ENCODE measurements at places on chromosomes 5 and 9.

DNA sequence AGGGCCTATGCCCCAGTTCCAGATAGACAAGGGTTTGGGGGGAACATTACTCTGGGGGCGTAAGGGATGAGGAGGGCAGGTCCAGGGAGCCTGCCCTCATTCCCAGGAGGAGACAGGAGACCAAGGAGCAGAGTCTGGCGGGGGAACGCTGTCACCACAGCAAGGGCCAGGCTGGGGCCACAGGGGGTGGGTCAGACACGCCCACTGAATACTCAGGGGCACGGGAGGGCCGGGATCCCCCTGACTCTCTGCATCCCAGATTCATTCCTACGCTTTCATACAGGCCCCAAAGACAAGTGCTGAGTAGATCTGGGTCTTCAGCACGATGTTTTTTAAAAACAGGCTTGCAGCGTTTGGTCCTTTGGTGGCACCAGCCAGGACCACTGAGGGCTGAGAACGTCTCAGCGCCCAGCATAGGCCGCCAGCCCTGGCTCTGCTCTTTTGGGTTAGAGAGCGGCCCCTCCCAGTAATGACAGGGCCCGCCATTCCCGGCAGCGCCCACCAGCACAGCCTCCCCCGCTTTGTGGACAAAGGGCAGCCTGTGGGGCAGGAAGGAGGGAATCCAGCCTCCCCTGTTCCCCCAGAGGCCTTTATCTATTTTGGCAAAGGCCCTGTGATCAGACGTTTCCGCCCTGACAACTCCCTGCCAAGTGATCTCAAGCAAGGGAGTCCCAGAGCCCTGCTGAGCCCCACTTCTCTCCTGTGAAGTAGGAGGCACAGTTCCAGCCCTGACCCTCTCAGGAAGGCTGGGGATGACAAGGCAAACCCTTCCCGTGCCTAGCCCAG is 24.9 kb downstream of the NEK6 start:
- no peaks in the 10 kb centered on the region for H3K36me3 ChIP-seq
- peak overlapping the region; percentile 75 for H3K27ac ChIP-seq
- no peak overlapping the region for H3K4me3 ChIP-seq
- no peak for DNase-seq
- no peaks in the 10 kb centered on the region for H3K27me3 ChIP-seq
- H3K4me1 ChIP-seq: peaks cover 15% of the 10 kb centered on the region

GRCh38 chr9:113687680-113688371 is 188.3 kb upstream of the ZNF618 start:
- H3K27ac ChIP-seq: no peak overlapping the region
- H3K27me3 ChIP-seq: peaks cover 9% of the 10 kb centered on the region
- no peak overlapping the region for H3K4me3 ChIP-seq
- no peaks in the 10 kb centered on the region for H3K36me3 ChIP-seq
- no peak for DNase-seq

DNA sequence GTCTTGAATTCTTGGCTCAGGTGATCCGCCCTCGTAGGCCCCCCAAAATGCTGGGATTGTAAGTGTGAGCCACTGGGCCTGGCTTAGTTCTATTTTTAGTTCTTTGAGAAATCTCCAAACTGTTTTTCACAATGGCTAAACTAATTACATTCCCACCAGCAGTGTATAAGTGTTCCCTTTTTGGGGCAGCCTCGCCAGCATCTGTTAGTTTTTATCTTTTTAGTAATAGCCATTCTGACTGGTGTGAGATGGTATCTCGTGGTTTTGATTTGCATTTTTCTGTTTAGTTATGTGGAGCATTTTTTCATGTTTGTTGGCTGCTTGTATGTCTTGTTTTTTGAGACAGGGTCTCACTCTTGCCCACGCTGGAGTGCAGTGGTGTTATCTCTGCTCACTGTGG is 28.2 kb downstream of the CNOT6 start:
- H3K4me1 ChIP-seq: peaks cover 49% of the 10 kb centered on the region
- H3K27me3 ChIP-seq: no peaks in the 10 kb centered on the region
- H3K27ac ChIP-seq: no peak overlapping the region
- DNase-seq: no peak
- H3K36me3 ChIP-seq: no peaks in the 10 kb centered on the region

DNA sequence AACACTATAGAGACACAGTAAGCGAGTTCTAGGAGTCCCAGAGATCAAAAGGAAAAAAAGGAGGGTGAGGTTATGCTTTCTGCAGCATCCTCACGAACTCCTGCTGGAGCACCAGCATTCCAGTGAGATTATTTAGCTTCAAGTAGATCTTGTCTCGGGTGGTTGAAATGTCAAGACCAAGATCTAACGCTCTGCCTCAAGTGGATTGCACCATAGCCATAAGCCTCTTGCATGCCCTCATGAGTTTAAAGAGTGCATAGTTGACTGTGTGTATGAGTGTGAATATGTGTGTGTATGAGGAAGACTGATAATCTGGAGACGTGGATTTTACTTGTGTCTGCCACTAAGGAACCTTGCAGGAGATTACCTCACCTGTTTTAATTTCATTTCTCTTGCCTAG is 335.3 kb upstream of the ADAMTSL1 start:
- no peak overlapping the region for H3K4me3 ChIP-seq
- no peaks in the 10 kb centered on the region for H3K4me1 ChIP-seq
- no peak overlapping the region for H3K27ac ChIP-seq
- DNase-seq: no peak
- H3K27me3 ChIP-seq: no peaks in the 10 kb centered on the region
- H3K36me3 ChIP-seq: no peaks in the 10 kb centered on the region

- DNase-seq: no peak
- peaks cover 16% of the 10 kb centered on the region for H3K4me1 ChIP-seq
- H3K27ac ChIP-seq: no peak overlapping the region
Measured at GRCh38 chr9:33125461-33125860, 41.7 kb downstream of the B4GALT1 start.

DNA sequence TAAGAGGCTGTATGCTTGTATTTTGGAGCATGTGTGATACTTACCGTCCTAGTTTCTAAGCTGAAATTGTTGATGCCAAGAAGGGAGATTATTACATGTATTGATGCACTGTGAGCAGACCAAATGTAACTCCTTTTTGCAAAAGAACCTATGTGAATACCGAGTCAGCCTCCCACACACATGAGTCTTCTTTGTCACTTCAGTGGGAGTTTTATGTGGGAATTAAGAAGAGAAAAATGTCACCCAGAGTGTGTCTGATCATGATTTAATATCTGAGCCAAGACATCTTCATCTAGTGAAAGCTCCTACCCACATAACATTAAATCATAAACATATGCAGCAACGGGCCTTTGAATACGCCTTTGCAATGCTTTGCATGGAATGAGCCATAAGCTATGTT is 380.3 kb upstream of the ACTBL2 start:
- no peaks in the 10 kb centered on the region for H3K4me1 ChIP-seq
- no peak for DNase-seq
- no peaks in the 10 kb centered on the region for H3K27me3 ChIP-seq

DNA sequence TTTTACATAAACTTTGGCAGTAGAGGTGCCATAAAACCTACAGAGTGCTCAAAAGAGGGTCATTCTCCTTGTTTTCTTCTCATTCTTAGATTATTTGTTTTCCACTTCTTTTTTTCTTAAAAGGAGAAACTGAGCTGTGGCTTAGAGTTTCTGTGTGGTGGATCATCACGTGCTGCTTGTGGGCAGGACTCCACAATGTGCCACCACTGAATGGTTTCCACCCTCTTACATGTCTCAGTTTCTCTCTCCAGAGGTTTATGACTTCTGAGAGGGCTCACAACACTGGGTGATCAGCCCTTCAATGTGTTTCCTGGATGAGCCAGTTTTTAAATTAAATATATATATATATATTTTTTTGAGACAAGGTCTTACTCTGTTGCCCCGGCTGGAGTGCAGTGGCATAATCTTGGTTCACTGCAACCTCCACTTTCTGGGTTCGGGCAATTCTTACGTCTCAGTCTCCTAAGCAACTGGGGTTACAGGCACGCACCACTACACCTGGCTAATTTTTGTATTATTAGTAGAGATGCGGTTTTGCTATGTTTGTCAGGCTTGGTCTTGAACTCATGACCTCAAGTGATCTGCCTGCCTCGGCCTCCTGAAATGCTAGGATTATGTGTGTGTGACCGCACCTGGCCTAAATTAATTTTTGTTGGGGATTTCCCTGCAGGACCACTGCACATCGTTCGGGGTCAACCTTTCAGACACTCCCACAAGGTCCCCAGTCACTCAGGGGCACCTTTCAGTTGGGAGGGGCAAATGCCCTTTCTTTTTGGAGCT is 3.1 kb upstream of the UNC13B start:
- peaks cover 3% of the 10 kb centered on the region for H3K4me1 ChIP-seq
- no peak for DNase-seq
- no peaks in the 10 kb centered on the region for H3K27me3 ChIP-seq
- no peak overlapping the region for H3K4me3 ChIP-seq
- no peaks in the 10 kb centered on the region for H3K36me3 ChIP-seq

DNA sequence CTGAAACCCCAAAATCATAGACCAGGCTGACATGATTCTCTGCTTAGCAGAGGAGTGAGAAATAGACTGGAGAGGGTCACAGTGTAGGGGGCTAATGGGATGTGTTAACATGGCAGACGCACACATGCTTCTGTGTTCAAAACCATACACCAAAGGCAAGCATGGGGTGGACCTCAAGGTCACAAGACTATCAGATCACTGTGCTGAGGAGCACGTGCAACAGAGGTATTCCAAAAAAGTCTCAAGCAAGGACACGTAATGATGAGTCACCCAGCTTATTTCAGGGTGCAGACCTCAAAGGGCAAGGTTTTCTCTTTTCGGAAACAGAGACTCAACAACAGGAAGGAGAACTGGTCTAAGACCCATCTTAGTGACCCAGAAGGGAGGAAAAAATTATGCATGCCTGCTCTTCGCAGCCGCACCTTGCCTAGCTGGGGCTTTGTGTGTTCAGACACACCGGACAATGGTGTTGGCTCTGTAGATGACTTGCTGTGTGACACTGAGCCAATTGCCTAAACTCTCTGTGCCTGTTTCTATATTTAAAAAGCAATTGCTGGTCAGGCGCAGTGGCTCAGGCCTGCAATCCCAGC is 20.3 kb downstream of the WHRN start:
- DNase-seq: no peak
- peaks cover 7% of the 10 kb centered on the region for H3K4me1 ChIP-seq
- no peaks in the 10 kb centered on the region for H3K36me3 ChIP-seq

GRCh38 chr5:10861423-10861790 is 100.4 kb upstream of the DAP start:
- H3K36me3 ChIP-seq: no peaks in the 10 kb centered on the region
- H3K27me3 ChIP-seq: no peaks in the 10 kb centered on the region
- no peak overlapping the region for H3K27ac ChIP-seq
- no peak overlapping the region for H3K4me3 ChIP-seq
- peaks cover 7% of the 10 kb centered on the region for H3K4me1 ChIP-seq

- no peaks in the 10 kb centered on the region for H3K4me1 ChIP-seq
- H3K27me3 ChIP-seq: no peaks in the 10 kb centered on the region
- no peak overlapping the region for H3K4me3 ChIP-seq
- H3K27ac ChIP-seq: no peak overlapping the region
Measured at GRCh38 chr5:35304291-35304690, 74.0 kb upstream of the PRLR start.

Measured in esophagus squamous epithelium (tissue), 5 donors.